ENCODE measurements at places on chromosomes 2 and 18.

GRCh38 chr2:16322308-16323125 lies 343.1 kb downstream of the CYRIA start:
- no peak for DNase-seq

DNA sequence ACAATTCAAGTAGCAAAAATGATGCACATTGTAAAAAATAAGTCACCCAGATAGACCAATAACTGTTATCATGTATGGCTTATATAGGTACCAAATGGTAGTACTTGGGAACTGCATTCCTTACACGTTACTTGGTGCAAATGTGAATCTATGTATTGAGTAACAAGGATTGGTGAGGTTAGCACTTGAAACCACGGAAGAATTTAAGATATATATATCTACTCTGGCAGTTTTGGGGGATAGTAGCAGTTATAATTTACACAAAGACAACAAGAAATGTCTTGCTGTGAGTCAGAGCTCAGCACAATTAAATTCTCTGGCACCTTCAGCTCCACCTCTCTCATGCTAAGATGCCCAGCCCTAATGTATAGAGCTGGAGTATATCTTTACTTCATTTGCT lies 359.4 kb upstream of the RAB12 start:
- no peak for DNase-seq

GRCh38 chr2:120736202-120736623 lies 545 bp downstream of the GLI2 start:
- no peak for DNase-seq

- peak; percentile 68 for DNase-seq
These were observed 446 bp upstream of the RHBDD1 start for GRCh38 chr2:226835420-226835795.

- no peak for DNase-seq
These were observed 4.5 kb upstream of the GDF7 start for GRCh38 chr2:20662308-20662937.

DNA sequence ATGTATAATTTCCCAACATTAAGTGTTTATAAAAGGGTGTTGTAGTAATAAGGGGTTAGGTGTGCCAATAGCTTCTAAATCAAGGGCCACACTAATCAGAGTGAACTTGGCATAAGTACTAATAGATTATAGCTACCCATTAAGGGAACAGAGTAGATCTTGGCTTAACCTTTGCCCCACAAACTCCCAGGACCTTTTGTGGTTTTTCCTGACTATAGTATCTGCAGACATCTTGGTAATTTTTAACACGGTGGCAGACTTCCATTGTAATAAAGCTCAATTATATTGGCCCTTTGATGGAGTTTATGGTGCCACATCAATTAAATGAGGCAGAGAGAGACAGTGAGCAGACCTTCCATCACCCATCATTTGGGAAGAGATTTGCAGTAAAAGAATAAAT lies 358.5 kb upstream of the HNRNPA3 start:
- no peak for DNase-seq

DNA sequence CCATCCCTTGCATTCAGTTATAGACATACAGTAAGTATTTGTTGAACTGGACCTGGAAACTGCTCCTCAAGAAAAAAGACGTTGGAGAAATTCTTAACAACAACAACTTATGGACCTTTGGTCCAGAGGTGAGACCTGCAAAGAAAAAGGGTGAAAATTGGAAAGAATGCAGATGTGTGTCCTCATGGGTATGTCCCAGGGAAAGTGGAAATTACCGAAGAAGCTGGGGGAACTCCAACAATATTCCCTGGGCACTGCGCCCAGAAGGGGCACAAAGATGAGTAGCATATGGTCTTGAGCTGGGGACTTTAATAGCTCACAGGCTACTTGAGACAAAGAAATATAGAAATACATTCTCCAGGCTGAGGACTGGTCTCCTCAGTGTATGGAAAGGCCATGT lies 35.5 kb upstream of the YWHAQ start:
- no peak for DNase-seq

DNA sequence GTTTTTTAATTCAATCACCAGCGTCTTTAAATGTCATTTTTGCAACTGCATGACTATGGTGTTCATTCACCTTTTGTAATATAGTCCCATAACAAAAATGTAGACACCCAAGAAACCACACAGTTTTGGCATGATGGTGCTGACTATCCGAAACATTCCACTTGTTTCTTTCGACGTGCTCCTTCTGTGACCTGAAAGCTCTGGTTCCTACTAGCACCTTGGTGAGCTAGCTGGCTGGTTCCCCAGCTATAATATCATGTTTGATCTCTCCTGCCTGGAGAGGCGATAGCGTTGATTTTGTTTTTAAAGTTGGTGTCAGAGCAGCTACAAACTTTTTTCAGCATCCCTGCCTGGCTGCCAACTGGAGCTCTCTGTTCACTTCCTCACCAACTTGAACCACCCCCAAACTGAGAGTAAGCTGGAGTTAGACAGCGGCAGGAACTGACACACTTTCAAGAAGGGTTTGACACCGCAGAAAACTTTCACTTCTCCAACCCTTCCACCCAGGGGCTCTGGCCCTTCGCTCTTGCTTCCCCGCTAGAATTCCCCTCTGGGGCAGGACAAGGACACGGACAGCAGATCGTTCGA lies 1.1 kb downstream of the ATAD2B start:
- no peak for DNase-seq

GRCh38 chr2:84057917-84058560 lies 401.0 kb downstream of the SUCLG1 start:
- no peak for DNase-seq

DNA sequence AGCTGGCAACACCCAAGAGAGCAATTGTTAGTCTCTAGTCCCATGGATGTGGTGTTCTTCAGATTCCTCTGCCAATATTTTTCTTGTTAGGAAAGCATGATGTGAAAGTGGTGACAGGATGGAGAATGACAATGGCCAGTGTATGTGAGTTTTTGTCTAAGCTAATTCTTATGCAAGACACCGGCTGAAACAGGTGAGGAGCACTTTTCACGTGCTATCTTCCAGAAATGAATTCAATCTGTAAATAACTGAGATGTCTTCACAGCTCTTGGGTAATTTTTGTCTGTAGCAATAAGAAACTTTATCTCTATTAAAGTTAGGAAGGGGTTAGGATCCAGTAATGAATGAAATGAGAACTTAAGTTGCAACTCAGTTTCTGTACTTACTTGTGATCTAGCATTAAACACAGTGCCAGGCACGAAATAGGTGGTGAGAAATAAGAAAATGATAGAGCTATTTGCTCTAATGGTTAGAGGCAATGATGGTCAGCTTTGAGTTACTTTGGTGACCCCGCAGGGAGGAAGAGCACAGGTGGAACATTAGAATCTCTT lies 676 bp upstream of the AGPS start:
- DNase-seq, result no peak

DNA sequence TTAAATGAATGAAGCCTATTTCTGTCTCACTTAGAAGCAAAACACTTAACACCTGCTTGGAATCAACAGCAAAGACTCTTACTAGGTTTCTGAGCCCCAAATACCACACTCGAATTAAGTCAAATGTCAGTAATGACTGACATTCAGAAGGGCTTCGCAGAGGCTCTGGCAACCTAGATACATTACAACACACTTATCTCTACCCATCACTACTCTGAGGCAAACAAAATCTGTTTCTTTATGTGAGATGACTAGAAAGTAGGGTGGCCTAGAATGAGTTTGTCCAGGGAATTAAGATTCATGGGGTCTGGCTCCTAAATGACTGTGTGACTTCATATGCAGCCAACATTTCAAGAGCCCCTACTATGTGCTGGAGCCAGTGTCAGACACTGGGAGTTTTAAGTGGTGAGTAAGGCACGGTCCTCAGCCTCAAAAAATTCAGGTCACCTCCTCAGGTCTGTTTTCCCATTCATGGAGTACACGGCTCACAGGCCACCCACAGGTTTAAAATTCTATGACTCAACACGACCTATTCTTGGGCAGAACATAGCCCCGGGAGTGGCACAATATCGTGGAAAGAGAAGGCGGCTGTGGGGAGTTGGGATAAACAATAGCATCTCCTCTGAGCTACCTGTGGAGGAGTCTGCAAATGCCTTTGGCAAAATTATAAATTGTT lies 150.3 kb upstream of the ZFP36L2 start:
- DNase-seq, result no peak

DNA sequence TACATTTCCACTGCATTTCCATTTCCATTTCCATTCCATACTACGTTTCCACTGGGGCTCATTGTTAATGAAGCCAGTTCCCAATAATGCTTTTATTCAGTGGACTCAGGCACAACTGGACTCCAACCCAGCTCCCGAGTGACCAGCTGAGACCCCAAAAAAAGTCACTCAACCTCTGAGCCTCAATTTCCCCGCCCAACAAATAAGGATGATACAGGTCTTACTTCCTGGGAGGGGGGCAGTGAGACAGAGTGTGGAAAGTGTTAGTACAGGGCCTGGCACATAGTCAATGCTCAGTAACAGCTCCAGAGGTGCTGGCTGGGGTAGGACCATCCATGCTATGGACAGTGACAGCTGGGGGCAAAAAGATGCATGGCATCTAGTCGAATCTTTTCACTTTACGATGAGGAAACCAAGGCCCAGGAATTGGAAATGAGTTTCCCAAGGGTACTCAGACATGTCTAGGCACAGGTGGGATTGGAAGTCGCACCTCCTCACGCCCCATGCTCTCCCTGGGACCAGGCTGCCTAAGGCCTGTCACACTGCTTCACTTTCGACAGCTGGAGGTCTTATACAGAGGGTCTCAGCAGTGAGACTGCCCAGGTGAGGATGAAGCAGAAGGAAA lies 226.5 kb downstream of the ANAPC1 start:
- DNase-seq, result no peak

DNA sequence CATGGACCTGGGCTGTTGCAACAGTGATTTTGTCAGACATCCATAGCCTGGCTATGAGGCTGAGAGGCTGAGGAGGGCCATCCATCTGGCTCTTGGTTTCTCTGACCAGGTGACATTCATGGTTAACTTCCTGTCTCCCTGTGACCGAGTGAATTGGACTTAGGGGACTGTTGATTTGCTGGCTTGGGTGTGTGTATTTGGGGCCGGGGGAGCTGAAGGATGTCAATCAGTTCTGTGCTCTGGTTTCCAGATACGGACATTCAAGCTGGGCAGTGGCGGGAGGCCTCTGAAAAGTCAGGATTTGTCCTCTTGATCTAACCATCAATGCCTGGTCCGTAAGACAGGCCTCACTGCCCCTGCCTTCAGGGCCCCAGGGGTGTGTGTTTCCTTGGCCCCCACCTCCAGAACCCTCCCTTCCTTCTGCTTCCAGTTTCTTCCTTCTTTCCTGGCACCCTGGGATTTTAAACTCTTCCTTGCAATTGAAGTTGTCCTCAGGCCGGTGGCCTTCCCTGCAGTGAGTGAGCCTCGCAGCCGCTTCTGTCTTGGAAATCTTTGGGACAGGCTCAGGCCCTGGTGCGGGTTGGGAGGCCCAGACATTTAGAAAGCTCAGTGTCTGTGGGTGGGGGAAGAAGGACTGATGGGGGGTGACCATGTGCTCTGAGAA lies 54.7 kb upstream of the HAAO start:
- no peak for DNase-seq

GRCh38 chr2:6068429-6068828 lies 376.2 kb downstream of the SOX11 start:
- peak; percentile 88 for DNase-seq

DNA sequence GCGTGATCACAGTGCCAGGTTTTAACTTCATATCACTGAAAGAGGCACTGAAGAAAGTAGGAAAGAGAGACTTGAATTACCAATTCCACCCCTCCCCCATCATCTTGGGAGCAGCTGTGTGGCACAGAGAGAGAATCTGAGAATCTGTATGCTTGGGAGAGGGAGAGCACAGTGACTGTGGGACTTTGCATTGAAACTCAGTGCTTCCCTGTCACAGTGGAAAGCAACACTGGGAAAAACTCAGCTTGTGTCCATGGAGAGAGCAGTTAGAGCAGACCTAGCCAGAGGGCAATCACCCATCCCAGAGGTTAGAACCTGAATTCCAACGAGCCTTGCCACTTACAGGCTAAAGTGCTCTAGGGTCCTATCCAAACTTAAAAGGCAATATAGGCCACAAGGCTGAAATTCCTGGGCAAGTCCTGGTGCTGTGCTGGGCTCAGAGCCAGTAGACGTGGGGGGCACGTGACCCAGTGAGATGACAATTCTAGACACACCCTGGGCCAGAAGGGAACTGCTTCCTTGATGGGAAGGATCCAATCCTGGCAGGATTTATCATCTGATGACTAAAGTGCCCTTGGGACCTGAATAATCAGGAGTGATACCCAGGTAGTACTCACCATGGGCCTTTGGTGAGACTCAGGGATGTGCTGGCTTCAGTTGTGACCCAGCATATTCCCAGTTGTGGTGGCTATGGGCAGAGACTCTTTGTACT lies 15.5 kb upstream of the ABCB11 start:
- DNase-seq, result no peak

DNA sequence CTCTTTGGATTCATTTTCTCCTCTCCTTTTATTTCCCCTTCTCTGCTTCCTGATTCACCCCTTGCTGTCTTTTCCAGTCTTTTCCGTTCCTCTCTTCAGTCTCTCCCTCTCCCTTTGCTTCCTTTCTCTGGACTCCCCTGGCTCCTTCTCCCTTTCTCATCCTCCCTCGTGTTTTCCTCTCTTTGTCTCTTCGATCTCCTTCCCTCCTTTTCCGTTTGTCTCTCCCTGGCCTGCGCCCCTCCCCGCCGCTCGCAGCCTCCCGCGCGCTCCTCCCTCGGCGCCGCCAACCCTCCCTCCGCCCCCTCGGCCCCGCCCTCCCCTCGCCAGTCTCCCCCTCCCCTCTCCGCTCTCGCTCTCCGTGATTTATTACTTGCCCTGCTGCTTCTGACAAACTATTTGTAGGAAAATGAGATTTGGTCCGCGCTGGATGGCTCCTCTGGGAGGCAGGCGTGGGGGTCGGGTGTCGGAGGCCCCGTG lies 46.0 kb upstream of the PAX8 start:
- DNase-seq, result no peak

DNA sequence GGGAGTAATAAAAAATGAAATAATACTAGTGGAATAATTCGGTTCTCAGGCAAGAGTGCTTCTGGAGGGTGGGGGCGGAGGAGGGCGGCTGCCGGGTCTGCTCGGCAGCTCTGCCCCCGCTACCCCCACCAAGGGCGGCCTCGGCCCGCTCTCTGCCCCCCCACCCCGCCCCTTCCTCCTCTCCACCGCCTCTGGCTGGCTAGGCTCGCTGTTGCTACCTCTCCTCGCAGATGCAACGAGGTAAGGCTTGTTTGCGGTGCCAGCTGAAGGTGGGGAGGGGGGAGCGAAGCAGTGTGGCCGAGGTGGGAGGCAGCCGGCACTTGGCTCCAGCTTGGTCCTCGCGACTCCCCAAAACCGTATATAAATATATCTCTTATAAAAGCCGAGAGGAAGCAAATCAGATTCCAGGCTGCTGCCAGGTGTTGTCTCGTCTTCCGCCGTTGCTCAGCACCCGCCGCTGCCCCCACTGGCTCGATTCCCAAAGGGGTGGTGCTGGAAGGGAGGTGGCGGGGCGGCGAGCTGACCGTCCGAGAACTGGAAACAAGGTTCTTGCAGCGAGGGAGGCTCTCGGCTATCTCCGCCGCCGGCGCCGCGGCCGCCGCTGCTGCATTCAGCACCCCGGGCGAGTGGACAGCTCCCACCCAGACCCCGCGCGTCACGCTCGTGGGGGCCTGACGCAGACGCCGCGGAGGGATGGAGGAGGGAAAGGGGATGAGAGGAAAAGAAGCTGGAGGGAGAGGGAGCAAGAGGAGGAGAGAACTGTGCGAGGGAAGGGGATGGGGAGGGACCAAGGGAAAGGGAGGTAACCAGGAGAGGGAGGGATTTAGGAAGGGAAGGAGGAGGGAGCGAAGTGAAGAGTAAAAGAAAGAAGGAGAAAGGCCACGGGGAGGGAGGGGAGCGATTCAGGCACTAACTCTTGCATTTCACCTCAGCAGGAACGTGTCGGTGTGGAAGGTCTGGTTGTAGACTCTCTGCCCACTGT lies at the start of gene MARCHF4:
MARCHF4 (minus strand) TSS at position 763 of the 982 bp plus-strand sequence. CDS start 2,223 bp downstream, outside the sequence.
- peak; percentile 71 for DNase-seq

Data from SHP77 treated with DMSO at 0.1 percent for 48 hours (cell line).